Naive thymus-derived CD8-positive, alpha-beta T cell (primary cell): ENCODE measurements at places on chromosomes 3 and 15.

- DNase-seq, result no peak
Measured at GRCh38 chr3:30733696-30734095, 127.3 kb downstream of the TGFBR2 start.

- peak; percentile 10 for DNase-seq
Measured at GRCh38 chr3:155743606-155744005, 1.3 kb downstream of the PLCH1 start.

- no peak for DNase-seq
Measured at GRCh38 chr3:123090728-123091531, 24.1 kb downstream of the PDIA5 start.

GRCh38 chr15:68791431-68792283 lies 29.0 kb downstream of the ANP32A start:
- peak; percentile 70 for DNase-seq

DNA sequence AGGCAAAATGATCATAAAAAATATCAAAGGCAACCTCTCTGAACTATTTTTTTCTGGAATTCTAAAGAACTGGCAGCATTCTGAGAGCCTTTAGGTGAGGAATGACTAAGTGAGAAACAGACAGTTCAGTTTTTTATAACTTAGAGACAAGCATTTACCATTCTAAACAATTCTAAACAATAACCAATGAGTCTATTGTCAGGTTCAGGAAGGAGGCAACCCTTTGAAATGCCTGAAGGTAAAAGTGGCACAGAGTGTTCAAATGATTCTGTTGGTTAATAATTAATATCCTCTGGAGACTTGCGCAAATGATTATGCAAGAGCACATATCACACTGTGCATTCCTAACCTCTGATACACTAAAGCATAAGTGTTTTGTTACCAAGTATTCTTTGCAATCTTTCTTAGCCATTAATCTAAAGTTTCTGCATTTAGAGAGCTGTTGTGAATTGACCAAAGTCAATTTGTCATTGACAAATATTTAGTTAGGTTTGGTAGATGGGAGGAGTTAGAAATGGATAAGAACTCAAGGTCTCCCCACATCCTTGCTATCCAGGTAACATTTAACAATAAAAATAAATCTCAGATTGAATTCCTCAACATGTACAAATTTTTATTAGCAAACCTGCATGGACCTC lies 9.2 kb upstream of the TGFBR2 start:
- DNase-seq, result no peak

GRCh38 chr15:45732662-45733061 lies 97.8 kb downstream of the SQOR start:
- no peak for DNase-seq

- DNase-seq, result no peak
Measured at GRCh38 chr15:25176616-25176923, 221.8 kb downstream of the SNRPN start.

DNA sequence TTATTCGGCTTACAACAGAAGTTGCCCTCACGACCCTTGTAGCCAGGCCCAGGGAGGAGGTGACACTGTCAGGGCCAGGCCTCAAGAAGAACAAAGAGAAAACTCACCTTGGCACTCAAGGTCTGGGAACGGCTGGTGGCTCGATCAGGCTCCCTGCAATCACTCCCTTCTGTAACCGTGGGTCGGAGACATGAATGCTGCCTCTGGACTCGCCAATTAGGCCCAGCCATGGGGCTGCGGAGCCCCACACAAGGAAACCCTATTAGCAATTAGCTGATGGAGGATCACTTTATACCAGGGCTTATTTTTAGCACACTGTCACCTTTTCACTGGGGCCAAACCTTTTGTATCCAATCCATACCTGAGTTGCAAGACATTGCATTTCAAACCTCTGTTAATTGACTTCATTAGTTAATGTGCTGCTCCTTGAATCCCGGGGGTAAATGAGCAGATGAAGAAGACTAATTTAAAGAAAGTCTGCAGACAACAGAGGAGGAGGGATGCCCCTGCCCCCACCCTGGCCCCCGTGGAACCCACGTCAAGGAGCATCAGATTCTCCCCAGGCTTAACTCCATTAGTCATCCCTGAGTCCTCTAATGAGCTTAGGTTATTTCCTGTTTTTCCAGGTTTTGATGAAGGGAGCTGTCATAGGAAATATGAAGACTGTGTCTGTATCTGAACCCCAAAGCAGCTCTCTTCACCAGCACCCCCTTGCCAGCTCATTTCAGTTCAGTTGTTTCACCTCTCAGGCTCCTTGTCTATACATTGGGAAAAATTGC lies 255.3 kb downstream of the RORA start:
- no peak for DNase-seq

DNA sequence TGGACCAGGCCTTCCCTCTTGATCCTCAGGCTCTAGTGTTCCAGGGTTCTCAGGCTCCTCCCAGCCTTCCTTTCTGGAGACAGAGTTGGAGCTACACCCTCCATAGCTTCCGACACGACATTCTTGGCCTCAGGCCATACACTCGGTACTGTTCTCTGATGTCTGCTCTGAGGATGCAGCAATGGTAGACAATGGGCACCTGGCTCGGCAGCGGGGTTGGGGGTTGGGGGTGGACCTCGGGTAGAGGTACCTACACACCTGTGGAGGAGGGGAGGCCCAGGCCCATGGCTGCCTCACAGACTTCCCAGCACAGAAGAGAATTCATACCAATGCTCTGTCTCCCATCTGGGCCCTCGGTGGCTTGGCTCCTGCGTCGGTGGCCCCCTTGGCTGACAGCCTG lies 21.4 kb downstream of the CCDC13 start:
- DNase-seq, result no peak

- no peak for DNase-seq
Measured at GRCh38 chr3:8621872-8622271, 22.7 kb downstream of the SSUH2 start.

DNA sequence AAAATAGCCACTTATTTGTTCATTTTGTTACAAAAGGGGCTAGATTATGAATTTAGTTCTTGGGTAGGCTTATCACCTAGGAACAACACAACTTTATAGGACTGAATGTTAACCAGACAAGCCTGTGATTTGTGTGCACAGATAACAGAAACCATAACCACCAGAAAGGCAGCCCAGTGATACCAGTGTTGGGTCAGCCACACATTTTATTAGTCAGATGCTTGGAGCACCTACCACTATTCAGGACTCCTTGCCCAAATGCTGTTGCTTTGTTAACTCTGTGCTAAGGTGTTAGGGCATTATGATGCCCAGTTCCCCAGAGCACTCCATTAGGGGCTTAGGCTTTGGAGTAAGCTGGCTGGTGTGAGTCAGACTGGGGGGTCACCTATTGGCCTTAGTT lies 22.5 kb downstream of the PLCL2 start:
- DNase-seq, result no peak

- peak; percentile 24 for DNase-seq
Measured at GRCh38 chr3:14598143-14598569, 53.4 kb upstream of the CCDC174 start.

DNA sequence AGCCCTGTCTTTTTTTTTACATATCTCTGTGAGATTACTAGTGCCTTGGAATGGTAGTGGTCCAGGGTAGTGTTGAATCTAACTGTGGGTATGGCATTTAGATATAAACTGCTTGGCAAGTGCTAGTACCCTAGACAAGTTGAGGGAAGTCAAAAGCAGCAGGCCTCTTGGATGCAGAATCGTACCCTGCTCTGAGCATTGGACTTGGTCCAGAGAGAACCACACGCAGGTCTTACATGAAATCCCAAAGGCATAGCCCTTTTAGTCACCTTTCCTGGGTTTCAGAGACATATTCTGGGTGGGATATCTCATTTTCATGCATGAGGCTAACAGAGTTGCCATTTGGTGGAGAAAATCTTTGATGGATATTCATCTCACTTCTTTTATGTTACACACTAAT lies 641.4 kb downstream of the PDCD6IP start:
- DNase-seq, result no peak

DNA sequence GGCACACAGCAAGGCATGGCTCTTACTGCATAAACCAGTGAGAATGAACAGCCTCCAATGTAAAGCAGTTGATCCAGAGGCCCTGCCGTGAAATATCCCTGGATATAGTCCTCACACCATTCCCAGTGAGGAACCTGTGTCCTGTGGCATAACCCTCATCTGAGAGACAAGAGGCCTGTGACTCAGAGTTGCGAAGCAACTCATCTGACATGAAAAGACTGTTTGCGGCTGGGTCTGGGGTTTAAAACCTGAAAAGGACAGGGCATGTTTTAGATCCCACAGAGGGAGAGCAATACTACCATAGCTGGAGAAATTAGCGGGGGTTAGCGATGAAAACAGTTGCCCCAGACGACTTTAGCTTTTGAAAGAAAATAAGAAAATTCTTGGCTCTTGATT lies 165.3 kb upstream of the BHLHE40 start:
- DNase-seq, result no peak

DNA sequence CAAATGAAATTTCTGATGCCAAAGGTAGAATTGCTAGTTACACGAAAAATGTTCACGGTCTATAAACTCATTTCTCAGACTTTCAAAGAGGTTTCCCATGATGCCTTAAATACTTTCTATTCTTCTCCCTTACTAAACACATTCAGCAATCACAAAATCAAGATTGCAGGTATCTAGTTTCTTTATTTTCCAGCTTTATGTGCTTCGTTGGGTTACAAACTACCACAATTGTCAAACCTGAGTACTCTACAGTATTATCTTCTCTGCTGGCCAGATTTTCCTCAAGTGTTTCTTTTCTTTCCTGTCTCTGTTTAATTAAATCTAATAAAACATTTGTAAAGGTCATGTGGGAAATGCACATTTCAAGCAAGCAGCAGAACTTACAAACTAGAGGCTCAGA lies 201.8 kb upstream of the ZNF385D start:
- DNase-seq, result no peak

- DNase-seq, result no peak
Measured at GRCh38 chr3:17782751-17783150, 40.3 kb upstream of the TBC1D5 start.

- no peak for DNase-seq
Measured at GRCh38 chr3:156718622-156719306, 44.4 kb downstream of the TIPARP start.

GRCh38 chr3:129211772-129212171 lies 28.1 kb upstream of the CNBP start:
- DNase-seq, result no peak

- DNase-seq, result no peak
Measured at GRCh38 chr3:16174026-16174355, 489 bp upstream of the GALNT15 start.

- no peak for DNase-seq
Measured at GRCh38 chr15:89121414-89121813, 33.2 kb downstream of the ABHD2 start.

GRCh38 chr3:179544981-179545645 lies 17.6 kb upstream of the ACTL6A start:
- DNase-seq, result no peak

DNA sequence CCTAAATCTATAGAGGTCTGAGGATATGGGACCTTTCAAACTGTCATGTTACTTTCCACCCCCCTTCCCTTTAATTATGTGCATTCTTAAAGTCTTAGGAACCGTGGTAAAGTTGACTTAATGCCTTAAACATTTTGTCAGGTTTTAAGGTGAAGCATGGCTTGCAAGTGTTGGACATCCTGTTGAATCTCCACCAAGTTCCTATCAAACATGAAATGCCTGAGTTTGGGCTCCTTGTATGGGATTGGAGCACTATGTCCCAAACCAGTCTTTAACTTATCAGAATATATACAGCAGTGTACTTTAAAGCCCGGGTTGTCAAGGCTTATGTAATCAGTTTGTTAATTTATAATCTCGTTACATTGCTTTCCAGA lies 1.1 kb downstream of the SNRK start:
- DNase-seq, result no peak

GRCh38 chr3:66671291-66671690 lies 170.5 kb upstream of the LRIG1 start:
- no peak for DNase-seq

GRCh38 chr3:23916152-23916885 lies 471 bp downstream of the NKIRAS1 start:
- DNase-seq, result no peak

DNA sequence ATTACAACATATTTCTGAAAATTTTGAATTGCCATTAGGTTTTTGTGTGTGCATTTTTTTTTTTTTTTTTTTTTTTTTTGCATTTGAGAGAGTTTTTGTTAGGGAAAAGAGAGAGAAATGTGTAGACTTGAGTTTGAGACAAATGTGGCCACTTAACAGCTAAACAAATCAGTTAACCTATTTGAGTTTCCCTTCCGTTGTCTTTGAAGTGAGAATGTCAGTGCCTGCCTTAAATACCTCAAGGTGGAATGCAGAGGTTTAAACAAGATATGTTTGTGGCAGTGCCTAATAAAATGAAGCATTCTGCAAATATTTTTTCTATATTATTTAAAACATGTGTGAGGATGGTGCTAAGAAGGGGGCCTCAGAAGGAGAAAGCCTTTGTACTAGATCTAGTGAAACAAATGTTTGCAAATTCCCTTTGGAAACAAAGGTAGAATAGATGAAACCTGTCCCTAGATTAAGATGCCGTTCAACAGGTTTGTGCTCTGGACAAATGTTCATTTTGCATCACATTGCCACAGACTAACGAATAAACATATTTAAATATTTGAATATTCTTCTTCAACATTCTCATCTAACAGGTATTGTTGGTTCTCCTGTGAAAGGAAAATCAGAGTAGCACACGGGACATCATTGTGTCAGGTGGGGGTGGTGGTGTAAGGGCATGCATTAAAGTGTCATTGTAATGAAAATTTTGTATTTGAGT lies 80.7 kb downstream of the SATB1 start:
- no peak for DNase-seq

DNA sequence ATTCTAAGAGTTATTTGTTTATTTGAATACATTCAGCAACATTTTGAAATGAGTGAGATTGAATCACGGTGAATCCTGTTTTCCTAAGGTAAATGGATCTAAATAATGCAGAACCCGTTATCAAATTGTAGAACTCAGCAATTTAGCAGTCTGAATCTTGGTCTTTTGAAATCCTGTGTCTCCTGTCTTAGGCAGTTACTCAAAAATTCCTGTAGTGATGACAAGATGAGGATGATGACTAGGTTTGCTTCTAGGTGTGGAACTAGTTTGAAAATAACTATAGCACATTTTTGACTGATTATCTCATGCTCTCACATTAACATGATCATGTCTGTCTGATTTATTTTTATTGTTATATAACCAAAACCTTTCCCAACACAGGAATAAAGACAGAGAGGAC lies 115.0 kb downstream of the RAP2B start:
- DNase-seq, result no peak

DNA sequence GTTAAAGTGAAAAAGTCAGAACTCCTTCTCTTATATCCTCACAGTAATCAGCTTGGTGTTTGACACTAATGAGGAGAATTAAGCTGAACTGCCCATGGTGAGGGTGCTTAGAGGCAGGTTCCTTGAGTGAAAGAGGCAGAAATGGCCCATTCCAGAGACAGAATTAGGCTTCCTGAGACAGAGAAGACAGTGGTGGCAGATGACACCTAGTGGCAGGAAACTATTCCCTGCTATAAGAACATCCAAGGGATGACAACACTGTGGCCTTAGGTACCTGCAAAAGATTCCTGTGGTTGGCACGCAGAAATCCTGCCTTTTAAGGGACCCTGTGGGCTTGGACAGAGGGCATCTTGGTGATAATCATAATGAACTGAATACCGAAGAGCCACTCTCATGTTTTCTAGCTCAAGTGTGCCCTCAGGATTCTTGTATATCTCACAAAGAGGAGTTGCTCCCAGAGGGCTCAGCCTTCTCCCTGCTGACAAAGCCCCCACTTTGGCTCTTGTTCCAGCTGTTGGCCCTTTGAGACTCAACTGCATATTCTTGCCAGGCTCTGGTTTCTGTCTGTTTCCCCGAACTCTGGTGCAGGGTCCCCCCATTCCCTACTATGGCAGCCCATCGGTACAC lies 56.0 kb downstream of the KBTBD12 start:
- peak; percentile 25 for DNase-seq

GRCh38 chr15:28043691-28044091 lies 55.4 kb downstream of the OCA2 start:
- no peak for DNase-seq
